ENCODE measurements at places on chromosomes 4 and X. TPM values are rescaled to one million over a fixed set of nuclear protein-coding genes. Genes with fewer than 3 reads are reported as not detected.

DNA sequence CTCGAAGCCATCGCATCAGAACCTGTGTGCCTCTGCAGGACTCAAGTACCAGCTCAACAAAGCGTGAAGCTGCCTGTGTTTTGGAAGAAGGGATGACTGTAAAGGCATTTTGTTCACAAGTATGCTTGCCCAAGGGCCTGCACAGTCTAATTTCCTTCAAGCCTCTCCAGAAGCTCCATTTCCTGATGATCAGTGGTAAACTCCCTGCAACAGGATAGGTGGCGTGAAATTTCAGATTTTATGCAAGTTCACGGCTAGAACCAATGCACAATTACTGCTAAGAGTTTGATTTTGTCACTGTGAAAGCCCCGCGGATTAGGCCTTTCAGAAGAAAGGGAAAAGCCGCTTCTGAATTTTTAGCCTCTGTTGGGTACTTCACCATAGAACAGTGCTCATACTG lies 89.2 kb upstream of the TAPT1 start:
- no peak for DNase-seq

DNA sequence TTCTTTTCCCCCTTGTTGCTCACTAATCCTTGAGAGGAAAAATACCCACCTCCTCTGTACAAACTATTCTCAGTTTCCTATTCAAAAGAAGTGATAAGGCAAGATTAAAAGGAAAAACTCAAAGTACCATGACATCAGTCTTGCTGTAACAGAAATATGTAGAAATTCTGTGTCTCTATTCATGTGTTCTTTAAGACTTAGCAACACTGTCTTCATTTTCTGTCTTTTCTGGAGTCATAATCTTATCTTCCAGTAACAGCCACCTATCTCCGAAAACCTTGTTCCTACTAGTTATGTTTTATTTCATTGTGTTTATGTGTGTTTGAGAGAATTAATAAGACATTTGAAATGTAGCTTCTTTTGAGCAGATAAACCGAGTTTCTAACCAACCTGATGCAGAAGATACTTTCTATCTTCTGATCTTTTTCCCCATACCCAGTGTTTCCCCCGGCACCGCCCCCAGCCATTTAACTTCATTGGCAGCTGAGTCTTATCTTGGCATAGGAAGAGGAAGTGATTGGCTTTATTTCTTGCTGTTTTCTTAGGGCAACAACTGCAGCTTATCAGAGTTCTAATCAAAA lies 8.0 kb downstream of the FAM241A start:
- no peak for DNase-seq

DNA sequence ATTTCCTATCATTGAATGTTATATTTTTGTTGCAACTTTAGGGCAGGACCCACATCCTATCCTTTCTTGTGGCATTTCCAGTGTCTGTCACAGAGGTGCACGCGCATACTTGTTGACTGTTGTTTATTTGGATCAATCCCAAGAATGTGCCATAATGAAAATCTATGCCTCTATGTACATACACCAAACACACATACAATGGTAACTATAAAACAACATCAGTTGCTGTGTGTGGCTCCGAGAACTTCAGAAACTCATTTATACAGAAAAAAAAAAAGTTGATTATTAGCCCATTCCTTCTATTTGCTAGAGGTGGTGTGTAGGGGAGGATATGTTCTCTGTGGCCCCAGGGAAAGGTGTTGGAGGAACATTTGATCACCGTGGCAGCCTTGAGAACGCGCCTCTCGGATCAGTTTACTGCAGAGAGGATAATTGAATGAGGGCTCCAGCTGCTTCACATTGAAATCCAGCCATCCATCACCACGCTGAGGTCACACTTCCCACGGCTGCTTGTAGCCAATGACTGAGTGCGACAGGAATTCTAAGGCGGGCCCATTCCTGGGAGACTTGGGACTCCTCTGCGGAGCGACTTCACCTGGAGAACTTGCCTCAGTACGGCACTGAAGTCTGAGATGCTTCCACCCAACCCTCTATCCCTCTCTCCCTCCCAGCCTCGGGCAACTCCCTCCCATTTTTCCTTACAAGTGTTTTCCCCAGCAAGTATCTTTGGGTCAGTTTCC lies 19.5 kb downstream of the SMPX start:
- no peak for DNase-seq

DNA sequence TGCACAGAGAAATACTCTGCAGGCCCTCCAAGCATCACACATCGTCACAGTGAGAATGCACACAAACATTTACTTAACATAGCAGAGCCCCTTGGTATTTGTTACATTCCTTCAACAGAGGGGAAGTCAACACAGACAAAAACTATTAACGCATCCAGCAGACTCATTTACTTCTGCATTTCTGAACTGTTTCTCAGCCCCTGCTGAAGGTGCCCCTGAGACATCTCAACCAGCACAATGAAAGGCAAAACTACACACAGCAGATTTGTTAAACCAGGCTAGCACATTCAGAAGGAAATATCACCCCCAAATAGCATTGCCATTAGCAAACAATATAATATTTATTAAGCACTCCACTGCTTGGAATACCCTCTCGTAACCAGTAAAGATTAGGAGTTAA lies 367.0 kb downstream of the RAB28 start:
- no peak for DNase-seq

GRCh38 chrX:143081231-143081630 lies 55.5 kb downstream of the SPANXN4 start:
- no peak for DNase-seq

DNA sequence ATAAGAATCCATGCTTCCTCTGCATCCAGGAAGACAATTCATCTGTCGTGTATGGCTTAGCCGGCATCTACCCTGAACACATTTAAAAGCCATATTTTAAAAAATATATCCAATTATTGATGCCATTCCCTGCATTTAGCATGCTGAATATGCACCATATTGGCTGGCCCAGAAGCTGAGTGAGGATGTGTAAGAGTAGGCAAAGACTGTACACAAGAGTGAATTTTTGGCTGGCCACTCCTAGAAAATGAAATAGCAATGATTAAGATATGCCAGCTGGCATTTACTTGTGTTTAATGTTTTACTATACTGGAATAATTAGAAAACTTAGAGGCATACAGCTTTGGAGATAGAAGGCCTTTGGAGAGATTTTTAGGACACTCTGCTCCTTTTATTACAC lies 25.8 kb downstream of the GABRA4 start:
- no peak for DNase-seq

The APLN gene
- total RNA-seq: not detected

The TAF1 gene
- 29.1 TPM for total RNA-seq

The UBQLN2 gene
- total RNA-seq: 3.6 TPM

The GYG2 gene
- 7.8 TPM for total RNA-seq

The FAM53A gene
- 24.1 TPM for total RNA-seq

The PABPC1L2B gene
- total RNA-seq: not detected

The FAT1 gene
- 13.6 TPM for total RNA-seq
